ENCODE measurements at places on chromosomes 7 and 10.
A peak's percentile ranks its signal among the peaks of the same experiment; 100 is the strongest.

GRCh38 chr7:7772397-7772821 lies 54.0 kb upstream of the RPA3 start:
- no peak for DNase-seq

DNA sequence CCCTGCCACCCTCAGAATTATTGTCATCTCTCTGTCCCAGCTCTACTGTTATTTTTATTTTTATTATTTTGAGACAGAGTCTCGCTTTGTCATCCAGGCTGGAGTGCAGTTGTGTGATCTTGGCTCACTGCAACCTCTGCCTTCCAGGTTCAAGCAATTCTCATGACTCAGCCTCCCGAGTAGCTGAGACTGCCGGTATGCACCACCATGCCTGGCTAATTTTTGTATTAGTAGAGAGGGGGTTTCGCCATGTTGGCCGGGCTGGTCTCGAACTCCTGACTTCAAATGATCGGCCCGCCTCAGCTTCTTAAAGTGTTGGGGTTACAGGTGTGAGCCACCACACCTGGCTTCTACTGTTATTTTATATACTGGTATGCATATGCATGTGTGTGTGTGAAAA lies 11.0 kb downstream of the CALHM2 start:
- no peak for DNase-seq

GRCh38 chr10:6061056-6061455 lies 1.1 kb downstream of the IL2RA start:
- DNase-seq = no peak

DNA sequence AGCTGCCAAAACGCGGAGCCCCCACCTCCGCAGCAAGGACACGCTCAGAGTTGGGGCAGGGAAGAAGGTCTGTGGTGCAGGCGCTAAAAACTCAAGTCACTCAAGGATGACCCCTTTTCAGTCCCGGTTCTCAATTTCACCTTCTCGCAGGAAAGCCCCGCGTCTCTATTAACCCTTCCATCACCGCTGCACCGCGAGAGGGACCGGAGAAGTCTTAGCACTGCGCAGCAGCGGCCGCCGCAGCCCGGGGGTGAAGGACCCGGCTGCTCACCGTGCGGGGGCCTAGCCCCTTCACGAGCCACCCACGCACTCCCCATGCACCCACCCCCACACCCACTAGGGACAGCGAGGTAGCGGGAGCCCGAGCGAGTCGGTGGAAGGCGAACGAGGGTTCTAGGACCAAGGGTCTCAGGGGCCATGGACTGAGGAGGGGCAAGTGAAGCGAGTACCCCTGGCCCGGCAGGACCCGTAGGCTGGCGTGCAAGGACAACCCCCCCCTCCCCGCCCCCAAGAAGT lies 162.9 kb downstream of the SH3PXD2A start:
- DNase-seq = no peak

DNA sequence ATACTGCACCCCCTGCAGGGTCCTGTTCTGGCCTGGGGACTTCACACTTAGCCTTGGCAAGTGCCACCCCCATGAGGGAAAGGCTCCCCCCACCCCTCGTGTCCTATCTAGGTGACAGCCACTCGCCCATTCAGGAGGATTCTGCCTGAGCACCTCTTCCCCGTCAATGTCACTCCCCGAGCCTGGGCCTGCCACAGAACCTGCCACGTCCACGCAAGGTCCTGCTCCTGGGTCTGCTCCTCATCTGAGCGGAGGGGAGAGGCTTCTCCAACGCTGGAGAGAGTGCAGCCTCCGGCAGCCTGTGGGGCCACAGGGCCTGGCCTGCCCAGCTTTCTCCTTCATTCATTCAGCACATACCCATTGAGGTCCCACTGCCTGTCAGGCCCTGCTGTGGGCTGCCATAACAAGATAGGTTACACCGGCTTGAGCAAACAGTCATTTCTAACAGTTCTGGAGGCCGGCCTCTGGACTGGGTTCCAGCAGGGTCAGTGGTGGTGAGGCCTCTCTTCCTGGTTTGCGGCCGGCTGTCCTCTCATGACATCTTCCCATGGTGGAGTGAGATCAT lies 92.0 kb upstream of the RET start:
- no peak for DNase-seq

- DNase-seq = peak; percentile 45
These were observed 47.3 kb upstream of the ZMIZ1 start for GRCh38 chr10:79021331-79021907.

Measured in sciatic nerve (tissue), 2 donors.